Mucosa of descending colon (tissue), 3 donors: ENCODE measurements at places on chromosomes 5 and 9.

- DNase-seq: no peak
Measured at GRCh38 chr5:177334781-177335700, 16.4 kb downstream of the LMAN2 start.

GRCh38 chr9:93450945-93451815, at the start of gene FAM120A:
Gene FAM120A, plus strand, starts transcription at chr9:93451685. Its CDS starts 231 bp downstream, at chr9:93451916.
- peak; percentile 88 for DNase-seq

DNA sequence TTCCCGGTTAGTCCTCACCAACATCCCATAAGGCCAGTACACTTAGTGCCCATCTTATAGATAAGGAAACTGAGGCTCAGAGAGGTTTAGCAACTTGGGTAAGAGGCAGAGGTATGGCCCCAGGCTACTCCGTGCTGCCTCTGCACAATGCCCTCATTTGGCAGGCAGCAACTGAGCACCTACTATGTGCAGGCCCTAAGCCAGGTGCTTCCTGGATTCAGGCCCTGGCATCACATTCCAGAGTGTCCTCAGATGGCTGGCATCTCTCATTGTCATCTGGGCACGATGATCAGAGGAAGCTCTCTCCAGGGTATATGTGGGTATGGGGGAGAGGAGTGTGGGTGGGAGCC, 53.8 kb upstream of the PSD2 start:
- no peak for DNase-seq

DNA sequence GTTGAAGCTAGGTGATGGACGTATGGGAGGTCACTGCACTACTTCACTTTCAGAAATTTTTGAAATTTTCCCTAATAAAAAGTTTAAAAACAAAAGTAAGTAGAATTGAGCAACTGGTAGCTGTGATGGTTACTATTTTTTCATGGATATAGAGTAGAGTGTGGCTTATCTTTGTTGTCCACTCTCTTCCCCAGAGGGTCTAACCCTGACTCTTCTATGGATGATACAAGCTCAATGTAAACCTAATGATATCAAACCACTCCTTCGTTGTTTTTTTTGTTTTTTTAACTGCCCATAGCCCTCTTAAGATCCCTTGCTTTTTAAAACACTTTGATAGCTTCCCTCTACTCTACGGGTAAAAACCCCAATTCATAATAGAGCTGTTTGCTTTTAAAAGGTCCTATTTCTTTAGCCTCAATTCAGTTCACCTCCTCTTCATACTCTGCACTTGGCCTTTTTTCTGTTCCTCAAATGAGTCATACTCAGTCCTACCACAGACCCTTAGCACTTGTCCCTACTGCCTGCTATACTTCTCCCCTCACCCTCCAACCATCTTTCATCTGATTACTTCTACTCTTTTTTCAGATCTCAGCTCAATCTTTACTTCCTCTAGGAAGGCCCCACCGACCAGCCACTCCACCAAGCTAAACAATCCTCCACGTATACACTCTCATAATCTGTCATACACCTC, 2.6 kb downstream of the HDAC3 start:
- no peak for DNase-seq
